Anterior cingulate cortex (tissue), 58 donors: ENCODE measurements at places on chromosomes 16 and 17.

GRCh38 chr17:7841396-7841914 lies 7.4 kb downstream of the KDM6B start:
- DNase-seq = no peak

GRCh38 chr17:17757956-17758845 lies 76.9 kb downstream of the RAI1 start:
- no peak for DNase-seq

DNA sequence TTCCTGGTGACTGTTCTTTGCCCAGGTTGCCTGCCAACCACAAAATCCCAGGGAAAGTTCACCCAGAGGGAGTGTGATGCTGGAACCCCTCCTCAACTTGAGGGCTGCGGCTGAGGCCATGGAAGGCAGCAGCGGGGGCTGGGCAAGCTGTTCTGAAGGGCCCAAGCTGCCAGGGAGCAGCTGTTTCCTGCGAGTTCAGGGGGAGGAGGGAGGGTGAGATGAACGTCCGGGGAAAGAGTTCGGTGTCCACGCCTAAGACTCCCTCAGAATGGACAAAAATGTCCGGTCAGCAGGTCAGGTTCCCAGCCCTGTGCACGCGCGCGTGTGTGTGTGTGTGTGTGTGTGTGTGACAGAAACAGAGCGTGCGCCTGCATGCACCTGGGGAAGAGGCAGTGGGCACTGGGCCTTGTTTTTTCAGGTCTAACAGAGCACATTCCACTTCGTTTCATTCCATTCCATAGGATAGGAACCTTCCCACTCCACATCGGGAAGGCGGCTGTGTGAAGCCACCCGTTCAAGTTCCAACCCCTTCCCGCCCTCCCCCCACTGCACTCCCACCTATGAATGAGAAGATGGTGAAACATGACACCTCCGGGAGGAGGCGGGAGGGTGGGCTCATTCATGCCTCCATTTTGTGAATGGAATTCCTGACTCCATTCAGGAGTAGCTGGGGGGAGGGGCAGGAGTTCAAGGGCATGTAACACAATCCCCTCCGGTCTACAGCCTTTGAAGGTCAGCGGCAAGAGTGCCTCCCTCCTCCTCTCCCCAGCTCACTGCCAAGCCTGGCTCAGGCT lies 15.7 kb downstream of the ETV4 start:
- no peak for DNase-seq

GRCh38 chr16:68144008-68144407 lies 58.8 kb downstream of the NFATC3 start:
- DNase-seq = no peak

GRCh38 chr16:73036074-73036826 lies 11.7 kb downstream of the ZFHX3 start:
- no peak for DNase-seq

GRCh38 chr16:68902003-68902968 lies 59.0 kb downstream of the TANGO6 start:
- DNase-seq = peak; percentile 12

DNA sequence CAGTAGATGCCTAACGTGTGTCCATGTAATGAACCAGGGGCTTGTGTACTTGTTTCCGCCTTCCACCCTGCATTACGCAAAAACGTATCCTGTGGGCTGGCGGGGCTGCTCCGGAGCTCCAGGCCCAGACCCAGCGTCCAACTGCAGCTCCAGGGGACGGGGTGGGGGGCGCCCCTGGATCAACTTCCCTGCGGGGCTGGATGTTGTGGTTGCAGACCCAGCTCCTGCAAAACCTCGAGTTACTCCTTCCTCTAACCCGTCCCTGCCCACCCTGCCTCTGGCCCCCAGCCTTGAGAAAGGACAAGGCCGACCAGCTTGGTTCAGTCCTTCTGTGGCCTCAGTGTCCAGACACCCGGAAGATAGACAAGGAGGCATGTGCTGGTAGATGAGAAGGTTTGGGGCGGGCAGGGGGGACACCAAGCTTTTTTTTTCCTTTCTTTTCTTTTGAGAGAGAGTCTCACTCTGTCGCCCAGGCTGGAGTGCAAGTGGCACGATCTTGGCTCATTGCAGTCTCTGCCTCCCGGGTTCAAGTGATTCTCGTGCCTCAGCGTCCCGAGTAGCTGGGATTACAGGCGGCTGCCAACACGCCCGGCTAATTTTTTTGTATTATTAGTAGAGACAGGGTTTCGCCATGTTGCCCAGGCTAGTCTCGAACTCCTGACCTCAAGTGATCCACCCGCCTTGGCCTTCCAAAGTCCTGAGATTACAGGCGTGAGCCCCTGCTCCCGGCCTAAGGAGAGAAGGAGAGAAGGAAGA lies 731 bp upstream of the EXOC7 start:
- no peak for DNase-seq

DNA sequence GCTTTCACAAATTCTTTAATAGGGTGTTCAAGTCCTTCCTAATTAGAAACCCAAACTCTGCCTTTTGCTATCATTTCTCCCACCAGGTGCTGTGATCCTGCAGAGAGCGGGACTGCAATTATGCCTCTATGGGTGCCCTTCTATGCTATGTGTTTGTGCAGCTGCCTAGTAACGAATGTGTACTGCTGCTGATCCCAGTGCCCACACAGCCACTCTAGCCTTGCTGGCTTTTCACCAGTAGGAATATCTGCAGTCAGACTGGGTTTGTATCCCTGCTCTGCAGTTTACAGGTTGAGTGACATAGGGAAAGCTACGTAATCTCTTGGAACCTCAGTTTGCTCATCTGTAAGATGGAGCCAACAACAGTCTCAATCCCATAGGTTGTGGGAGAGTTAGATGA lies 179.6 kb upstream of the IRX3 start:
- DNase-seq = no peak

DNA sequence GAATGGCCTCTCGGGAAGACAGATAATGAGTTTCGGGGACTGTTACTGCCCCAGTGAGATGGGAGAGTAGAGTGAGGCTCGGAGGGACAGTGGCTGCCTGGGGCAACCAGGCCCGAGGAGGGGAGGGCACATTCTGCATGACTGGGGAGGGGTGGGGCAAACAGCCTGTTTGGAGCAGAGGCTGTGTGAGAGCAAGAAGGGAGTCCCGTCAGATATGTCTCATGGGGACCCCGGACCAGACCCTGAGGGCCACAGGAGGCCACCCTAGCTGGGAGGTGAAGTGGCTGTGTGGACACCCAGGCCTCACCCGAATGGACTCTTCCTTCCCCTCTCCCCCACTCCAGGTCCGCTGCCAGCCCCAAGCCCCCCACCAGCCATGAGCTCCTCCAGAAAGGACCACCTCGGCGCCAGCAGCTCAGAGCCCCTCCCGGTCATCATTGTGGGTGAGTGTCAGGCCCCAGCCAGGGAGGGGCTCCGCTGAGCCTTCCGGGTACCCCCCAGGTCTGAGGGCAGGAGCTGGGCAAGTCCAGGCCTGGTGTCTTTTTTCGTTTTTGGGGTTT lies 4.3 kb downstream of the OSGIN1 start:
- DNase-seq = no peak

DNA sequence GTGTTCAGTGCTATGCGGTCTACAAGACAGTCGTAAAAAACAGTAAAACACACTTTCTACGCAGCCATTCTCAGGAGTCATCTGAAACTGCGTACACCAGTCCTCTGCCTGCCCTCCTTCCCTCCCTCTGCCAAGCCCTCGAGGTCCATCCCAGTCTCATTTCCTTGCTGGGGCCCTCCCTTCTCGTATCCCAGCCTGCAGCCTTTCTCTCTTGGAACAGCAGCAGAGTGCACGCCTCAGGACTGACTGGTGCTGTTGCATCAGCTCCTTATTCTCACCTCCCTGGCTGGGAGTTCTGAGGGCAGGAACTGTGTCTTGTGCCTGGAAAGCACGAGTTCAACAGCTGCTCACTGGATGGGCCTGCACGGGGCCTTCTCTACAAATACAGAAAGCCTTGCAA lies 12.5 kb downstream of the FAHD1 start:
- no peak for DNase-seq

DNA sequence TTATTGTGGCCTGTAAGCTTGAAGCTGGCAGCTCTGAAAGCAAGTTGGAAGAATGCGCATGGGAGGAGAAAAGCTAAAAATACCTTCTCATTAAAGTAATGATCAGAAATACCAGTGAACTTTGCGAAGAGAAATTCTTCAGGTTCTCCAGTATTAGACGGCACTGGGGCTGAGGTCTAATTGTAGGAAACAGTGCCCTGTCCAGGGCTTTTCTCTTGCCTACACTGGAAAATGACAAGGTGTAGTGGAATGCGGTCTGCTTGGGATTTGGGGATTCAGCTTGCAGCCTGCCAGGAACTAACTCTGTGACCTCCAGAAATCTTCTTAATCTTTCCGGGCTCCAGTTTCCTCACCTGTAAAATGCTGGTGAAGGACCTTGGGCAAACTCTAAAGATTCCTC lies 53.3 kb upstream of the KCNJ16 start:
- DNase-seq = no peak

DNA sequence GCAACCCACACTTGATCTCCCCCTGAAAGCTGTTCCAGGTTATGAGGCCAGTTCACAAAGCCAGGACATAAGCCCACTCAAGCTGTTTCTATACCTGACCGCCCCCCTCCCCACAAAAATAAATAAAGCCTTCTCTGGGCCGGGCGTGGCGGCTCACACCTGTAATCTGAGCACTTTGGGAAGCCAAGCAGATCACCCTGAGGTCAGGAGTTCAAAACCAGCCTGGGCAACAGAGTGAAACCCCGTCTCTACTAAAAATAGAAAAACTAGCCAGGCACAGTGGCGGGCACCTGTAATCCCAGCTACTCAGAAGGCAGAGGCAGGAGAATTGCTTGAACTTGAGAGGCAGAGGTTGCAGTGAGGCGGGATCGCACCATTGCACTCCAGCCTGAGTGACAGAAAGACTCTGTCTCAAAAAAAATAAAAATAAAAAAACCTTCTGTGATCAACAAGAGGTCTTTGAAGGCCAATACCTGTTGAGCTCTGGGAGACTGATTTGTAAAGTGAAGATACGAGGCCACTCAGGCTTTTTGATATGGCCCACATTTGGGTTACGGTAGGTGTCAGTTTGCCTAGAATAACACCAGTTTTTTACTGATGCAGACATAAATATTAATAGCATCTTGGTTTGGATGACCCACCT lies 2.2 kb downstream of the KDM8 start:
- DNase-seq = no peak

DNA sequence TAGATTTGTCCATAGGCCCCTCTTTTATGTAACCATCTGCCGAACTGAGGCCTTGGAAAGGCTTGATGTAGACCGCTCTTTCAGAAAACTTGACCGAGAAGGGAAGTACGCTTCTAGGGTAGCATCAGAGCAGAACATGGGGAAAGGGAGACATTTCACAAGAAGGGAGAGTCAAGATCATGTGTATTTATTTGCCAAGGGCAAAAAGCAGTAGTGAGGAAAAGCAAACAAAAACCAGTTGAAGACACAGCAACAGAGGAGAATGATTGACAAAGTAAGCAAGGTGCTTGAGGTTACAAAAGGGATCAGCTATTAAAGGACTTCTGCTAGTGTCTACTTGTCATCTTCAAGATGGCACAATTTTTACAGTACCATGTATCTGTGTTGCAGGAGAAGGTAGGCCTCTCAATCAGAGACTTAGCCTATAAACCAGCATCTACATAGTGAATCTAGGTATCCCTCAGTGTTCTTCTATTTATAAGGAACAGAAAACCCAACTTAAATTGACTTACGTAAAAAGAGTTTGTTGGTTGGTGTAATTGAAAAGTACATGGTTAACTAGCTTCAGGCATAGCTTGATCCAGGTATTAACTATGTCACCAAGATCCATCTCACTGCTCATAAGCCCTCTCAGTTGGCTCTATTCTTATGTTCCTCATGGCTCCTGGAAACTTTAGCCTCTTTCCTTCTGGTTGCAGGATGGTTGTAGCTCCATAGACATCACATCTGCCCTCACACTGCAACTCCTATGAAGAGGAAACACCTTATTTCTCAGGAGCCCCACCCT lies 288.4 kb downstream of the IRX3 start:
- no peak for DNase-seq

DNA sequence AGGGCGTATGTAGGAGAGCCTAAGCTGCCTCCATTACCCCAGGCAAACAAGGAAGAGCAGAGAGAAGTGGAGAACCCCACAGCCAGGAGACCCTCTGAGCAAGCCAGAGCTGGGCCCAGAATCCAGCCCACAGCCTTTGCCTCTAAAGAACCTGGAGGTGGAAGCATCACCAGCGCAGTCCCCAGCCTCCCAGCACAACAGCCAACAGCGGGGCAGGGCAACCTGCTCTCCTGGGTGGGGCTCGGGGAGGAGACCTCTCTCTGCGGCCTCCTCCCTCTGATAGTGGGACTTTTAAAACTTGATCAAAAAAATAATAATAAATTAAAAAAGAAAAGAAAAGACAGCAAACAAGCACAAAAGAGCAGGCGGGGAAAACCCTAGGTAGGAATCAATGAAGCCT lies 45.9 kb downstream of the AXIN2 start:
- DNase-seq = no peak

- peak; percentile 86 for DNase-seq
These were observed 5.7 kb upstream of the CISD3 start for GRCh38 chr17:38724337-38724988.

- no peak for DNase-seq
These were observed 692 bp upstream of the SOCS1 start for GRCh38 chr16:11256661-11257130.

- DNase-seq = no peak
These were observed 7.0 kb upstream of the CBFA2T3 start for GRCh38 chr16:88983771-88984687.

DNA sequence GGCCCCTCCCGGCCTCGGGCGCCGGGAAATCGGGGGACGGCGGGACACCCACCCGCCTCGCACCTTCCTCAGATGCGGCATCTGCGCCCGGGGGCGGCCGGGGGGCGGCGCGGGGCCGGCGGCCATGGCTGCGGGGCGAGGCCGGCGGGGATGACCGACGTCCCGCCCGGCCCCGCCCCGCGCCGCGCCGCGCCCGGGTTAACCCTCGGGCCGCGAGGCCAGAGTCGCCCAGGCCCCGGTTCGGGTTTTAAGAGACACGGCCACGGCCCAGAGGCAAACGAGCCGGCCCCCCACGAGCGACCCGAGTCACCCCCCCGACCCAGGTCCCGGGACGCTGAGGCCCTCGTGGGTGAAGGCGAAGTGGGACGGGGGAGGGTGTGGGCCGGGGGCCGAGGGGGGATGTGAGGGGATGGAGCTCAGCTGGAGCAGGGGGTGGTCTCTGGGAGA lies at the start of gene RGS11:
Gene RGS11 (minus strand): TSS at position 159 of the 447 bp plus-strand sequence. CDS start 33 bp downstream, at position 126.
- DNase-seq = no peak

DNA sequence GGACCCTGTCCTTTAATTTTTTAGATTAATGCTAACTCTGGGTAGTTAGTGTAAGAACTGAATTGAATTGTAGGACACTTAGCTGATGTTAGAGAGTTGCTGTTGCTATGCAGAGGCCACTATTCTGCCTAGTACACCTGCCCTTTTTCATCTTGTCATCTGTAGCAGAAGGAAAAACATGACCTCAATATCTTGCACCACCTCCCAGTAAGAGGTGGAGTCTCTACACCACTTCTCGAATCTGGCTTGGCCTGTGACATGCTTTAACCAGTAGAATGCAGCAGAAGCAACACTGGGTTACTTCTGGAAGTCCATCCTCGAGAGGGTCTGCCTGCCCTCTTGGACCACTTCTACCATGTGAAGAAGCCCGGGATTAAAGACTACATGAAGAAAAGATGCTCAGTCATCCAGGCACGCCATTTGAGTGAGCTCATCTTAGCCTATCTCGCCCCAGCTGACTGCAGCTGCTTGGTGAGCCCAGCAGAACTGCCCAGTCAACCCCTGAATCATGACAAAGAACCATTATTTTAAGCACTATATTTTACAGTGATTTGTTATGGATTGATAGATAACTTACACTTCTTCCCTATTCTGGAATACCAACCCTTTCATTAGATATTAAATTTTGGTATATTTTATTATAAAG lies 153.5 kb downstream of the MYO1D start:
- DNase-seq = no peak
